Large intestine (tissue), 12 donors: ENCODE measurements at places on chromosomes 1 and 21.

- peak; percentile 14 for DNase-seq
These were observed 85.6 kb downstream of the VAV3 start for GRCh38 chr1:107879346-107879745.

DNA sequence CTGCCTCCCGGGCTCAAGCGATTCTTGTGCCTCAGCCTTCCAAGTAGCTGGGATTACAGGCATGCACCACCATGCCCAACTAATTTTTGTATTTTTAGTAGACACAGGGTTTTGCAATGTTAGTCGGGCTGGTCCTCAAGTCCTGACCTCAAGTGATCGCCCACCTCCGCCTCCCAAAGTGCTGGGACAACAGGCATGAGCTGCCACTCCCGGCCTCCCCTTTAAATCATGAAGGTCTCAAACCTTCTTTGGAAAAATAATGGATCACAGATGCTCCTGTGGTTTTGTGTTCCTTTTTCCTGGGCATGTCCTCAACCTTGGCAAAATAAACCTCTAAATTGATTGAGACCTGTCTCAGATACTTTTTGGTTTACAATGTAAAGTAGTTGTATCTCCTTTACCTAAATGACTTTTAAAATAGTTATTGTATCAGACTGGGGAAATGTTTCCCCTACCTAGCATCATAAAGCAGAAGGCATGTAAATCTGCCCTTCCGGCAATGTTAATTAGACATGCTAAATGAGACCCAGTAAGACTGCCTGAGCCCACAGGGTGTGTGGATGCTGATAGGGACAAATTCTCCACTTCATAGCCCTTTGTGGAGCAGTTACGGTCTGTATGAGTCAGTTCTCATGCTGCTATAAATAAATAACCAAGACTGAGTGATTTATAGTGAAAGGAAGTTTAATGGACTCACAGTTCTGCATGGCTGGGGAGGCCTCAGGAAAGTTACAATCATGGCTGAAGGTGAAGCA is 27.8 kb downstream of the CBR1 start:
- DNase-seq, result no peak

DNA sequence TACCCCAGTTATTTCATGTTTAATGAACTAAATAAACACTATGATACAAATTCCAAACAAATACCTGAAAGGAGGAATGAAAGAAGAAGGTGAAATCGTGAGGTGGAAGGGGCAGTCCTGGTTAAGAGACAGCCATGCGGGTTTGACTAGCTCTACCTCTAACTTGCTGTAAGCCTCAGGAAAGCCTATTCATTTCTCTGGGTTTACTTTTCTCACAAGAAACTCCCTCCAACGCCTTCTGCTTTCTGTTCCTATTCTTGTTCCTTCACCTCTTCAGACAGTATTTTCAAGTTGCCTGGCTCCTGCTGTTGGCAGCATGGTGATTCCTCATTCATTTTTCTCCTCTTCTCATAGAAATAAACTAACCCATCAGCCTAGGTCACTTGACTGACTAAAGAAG is 92.4 kb downstream of the NTPCR start:
- no peak for DNase-seq

DNA sequence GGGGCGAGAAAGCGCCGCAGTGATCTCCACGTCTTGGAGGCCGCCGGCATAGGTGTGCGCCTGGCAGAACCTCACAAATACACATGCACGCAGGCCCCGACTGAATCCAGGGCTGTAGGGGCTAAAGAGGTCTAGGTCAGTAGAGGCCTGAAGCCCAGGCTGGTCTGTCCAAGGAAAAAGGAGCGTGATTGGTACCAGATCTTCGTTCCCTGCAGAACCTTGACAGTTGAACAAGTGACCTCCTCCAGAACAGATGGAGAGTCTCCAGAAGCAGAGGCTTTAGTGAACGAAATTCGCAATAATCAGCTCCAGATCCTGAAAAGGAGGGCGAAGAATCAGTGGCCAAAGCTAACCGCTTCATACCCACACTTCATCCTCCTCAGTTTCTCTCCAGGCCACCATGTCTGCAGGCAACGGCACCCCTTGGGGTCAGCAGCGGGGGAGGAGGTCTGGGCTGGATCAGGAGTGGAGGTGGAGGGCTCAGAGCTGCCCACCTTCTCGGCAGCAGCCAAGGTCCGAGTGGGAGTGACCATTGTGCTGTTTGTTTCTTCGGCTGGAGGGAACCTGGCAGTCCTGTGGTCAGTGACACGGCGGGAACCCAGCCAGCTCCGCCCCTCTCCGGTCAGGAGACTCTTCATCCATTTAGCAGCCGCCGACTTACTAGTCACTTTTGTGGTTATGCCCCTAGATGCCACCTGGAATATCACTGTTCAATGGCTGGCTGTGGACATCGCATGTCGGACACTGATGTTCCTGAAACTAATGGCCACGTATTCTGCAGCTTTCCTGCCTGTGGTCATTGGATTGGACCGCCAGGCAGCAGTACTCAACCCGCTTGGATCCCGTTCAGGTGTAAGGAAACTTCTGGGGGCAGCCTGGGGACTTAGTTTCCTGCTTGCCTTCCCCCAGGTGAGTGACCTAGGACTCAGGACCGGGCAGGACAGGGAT is 749 bp upstream of the PEX11B start:
- DNase-seq, result peak; percentile 67

GRCh38 chr1:65717815-65718454 is 74.8 kb upstream of the PDE4B start:
- no peak for DNase-seq

DNA sequence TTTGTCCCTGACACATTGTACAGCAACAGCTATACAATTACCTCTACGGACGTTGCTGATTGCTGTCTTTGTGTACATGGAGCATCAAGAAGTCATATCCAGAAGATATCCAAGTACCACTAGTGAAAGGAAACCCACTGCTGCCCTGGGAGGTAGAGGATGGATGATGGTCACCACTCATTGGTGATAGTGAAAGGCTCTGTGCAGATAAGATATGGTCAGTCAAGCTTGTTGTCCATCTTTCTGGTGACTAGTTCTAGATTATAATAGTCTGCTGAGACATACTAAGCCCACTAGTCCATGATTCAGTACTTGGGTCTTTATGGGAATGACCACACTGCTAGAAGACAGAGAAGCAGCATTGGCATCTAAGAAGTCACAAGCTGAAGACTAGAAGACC is 30.3 kb downstream of the NIBAN1 start:
- DNase-seq, result no peak

DNA sequence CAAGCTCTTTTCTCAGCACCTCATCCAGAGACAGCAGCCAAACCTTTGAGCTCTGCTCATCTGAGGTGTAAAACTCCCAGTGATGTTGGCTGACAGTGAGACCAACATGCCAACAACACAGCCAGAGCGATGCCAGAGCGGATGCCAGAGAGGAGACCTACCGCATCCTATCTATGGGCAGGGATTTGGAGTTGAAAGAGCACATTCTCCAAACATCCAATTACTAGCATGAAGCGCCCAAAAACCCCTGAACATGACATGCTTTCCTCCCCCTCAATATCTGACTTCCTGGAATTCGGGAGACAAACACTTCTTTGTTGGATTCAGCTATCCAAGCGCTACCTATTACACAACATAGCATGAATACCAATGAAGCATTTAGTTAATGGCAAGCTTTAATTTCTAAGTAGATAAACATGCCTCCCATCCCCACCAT is 23.1 kb upstream of the PAXBP1 start:
- DNase-seq, result no peak

DNA sequence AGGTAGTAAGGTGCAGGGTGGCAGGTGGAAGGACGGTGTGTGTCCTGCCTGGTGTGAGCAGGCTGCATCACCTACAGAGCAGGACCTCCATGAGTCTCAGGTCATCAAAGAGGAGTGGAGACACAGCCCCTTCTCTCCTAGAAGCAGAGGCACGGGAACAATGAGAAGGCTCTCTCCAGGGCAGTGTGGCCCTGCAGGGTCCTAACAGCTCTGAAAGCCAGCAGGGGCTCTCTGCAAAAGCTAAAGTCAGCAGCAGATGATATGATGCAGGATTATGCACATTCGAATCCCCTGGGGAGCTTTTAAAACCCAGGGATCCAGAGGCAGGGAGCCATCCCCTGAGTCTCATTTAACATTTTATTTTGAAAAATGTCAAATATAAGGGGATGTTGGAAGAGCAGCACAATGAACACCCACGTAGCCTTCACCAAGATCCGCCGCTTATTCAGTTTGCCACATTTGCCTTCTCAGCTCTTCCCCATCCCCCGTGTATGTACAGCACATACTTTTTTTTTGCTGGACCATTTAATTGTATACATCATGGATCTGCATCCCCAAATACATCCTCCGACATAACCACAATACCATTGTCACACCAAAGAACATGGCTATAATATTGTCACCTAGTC is 88.1 kb downstream of the CNIH3 start:
- no peak for DNase-seq

DNA sequence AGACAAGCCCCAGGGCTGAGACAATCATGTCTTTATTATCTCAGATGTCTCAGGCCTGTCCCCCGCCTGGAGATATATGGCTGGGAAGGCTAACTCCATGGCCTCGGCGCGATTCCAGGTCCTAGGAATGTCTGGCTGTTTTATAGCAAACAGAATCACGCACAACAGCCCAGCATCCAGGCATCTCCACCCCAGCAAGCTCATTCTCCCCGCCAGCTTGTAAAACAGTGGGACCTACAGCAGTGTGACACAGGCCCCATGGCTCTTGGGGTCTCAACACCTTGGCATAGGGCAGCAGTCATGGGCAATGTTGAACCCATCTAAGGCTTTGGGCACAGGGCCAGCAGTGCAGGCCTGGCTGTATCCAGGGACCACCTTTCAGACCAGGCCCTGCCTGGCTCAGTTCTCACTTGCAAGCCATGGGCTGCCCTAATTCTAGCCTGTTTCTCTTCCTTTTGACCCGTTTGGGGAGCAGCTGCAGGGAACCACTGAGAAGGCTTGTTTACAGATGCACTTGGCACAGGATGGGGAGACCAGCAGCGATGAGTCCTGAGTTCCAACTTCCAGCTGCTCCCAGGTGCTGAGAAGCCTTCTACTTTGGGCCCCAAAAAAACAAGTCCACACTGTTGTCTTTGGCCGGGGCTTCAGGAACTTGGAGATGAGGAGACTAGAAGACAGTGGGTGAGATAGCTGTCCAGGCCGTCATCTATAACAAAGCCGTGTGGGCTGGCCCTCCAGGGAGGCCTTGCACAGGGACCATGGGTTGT is 34.4 kb downstream of the WNT4 start:
- DNase-seq, result peak; percentile 17

GRCh38 chr1:115807723-115808122 is 33.2 kb downstream of the NHLH2 start:
- DNase-seq, result peak; percentile 46

DNA sequence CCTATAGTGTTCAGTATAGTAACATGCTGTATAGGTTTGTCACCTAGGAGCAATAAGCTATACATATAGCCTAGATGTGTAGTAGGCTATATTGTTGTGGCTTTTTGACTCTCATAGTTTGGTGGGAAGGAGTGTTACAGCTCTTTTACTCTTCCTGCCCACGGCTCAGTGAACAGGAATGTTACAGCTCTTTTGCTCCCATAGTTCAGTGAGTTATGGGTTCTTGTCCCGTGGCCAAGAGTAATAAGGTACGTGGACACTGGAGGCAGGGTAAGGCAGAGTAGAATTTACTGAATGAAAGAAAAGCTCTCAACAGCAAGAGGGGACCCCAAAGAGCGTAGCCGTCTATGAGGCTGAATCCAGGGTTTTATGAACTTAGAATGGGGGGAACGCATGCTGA is 734.3 kb downstream of the ADGRL2 start:
- DNase-seq, result no peak
